Gastroesophageal sphincter (tissue), 4 donors: ENCODE measurements at places on chromosomes 12 and 14.

- ATAC-seq, result no peak
Measured at GRCh38 chr14:30906752-30907658, 32.6 kb downstream of the COCH start.

DNA sequence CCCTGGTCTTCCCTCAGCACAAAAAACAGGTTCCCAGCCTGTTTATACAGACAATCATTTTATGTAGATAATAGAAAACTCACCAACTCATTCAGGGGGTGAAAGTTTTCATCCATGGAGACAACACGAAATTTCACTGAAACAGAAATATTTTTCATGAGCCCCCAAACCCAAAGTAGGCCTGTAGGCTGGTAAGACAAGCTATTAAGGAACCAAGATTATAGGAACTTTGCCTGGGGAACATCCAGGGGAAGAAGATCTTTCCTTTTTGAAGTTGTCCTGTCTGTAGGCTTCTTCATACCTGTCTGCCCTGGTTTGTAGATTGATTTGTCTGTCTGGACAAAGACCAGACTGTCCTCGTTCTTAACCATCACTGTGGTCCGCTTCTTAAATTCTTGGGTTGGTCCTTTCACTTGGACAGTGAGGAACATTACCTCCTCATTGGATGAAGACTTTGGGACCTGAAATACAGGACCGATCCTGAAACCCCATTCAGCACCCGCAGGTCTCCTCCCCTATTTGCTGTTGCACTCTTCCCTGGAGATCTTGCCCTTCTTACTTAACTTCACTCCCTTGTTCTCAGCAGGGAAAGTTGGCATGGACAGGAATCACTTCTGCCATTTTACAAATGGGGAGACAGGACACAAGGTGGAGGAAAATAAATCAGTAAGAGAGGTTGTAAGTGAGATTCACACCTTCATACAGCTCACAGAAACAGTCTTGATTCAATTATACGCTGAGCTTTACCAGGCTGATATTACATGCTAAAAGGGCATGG is 3.5 kb downstream of the A2M start:
- no peak for ATAC-seq

DNA sequence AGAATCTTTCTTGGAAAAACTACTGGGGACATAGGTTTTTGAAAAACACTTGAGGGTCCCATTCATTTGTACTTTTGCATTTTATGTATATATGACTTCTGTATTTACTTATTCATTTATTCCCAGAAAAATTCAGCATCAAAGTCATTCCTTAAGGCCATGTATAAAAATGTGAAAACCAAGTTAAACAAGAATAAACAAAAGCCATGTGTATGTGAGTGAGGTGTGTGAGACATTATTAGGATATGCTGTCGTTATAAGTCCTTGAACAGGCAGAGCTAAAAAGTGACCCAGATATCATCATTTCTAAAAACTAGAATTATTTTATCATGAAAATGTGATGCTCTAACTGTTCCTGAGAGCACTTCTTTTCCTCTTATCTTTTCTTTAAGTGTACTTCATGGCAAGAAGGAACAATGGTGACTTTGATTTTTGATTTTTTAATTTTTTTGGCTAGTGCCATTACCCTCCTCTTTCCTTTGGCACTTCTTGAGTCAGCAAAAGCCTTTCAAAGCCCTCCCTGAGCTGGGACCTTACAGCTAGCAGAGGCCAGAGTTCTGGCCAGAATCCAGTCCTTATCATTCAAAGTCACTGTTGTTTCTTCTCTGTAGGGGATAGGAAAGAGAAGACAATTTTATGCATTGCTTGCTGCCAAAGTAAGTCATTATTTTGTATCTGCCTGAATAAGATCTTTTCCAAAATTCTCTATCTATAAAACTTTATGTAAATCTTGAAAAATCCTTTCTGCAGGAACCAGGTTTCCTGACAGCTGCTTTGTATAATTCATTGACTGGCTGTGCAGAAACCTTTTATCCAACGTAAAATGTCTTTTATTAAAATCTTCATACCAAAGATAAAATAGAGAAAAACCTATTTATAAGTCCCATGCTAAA is 419.7 kb upstream of the PRICKLE1 start:
- ATAC-seq, result no peak

GRCh38 chr12:45400991-45401390 is 185.1 kb downstream of the ANO6 start:
- no peak for ATAC-seq

DNA sequence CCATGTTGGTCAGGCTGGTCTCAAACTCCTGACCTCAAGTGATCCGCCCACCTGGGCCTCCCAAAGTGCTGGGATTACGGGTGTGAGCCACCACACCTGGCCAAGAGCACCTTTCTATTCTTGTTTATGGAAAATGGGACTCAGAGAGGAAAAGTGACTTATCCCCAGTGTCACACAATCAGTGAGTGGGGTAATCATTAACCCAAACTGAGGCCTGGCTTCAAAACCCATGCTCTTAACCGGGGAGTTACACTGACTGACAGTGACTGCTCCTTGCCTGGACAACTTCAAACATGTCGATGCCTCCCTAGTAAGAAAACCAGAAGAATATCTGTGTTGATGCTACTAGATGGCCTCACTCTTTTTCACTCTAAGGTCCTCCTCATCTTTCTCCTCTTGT is 7.3 kb downstream of the CLEC7A start:
- ATAC-seq, result no peak

GRCh38 chr12:70243510-70244371 is 508 bp downstream of the CNOT2 start:
- peak; percentile 88 for ATAC-seq

GRCh38 chr12:22539055-22539454 is 5.3 kb downstream of the C2CD5 start:
- no peak for ATAC-seq

DNA sequence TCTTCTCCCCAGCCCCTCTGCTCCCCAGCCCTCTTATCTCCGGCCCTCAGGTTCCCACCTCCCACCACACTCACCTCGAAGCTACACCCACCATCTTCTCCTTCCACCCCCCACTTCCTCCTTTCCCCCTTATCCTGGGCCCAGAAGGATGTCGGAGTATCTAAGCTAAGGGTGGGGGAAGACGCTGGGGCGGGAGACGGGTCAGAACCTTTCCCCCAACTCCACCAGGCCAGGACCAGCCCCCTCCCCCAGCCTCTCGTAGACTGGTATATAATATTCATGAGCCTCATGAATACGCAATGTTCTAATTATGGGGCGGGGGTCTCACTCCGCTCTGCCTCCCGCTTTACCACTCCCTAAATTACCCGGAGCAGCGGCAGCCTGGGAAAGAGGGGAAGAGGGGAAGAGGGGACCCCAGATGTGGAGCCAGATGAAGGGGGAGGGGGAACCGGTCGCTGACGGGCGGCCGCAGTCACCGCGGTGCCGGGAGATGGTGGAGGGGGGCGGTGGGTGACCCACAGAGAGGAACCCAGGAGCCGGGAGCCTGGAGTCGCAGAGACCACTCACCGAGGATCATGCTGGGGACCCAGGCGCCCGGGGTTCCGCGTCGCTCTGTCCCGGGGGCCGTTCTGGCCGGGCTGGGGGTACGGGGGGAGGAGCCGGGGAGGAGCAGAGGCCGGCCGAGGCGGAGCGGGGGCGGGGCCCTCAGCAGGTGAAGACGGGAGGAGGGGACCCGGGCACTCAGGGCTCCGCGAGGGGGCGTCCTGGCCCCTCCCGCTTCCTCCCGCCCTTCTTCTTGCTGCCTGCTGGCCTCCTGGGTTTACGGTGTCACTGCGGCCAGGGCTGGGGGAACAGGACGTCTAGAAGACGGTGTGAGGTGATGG is 6.4 kb upstream of the ZNF385A start:
- peak; percentile 8 for ATAC-seq

GRCh38 chr14:50312734-50313054 is 570 bp downstream of the DMAC2L start:
- ATAC-seq, result no peak

DNA sequence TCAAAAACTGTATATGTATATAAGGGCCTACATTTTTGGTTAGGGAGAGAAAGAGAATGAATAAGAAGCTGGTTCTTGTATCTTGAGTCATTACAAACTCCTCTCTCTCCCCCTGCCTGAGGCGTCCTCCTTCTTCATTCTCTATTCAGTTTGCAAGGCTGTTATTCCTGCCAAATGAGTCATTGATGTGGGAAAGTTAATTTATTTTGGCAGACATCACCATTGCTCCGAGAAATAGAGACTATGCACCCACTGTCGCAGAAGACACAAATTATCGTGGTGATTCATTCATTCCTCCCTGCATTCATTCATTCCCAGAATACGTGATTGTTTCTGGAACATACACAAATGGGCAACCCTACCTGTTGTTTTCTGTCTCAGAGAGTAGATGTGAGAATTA is 112.5 kb upstream of the MED13L start:
- ATAC-seq, result peak; percentile 47

- ATAC-seq, result no peak
Measured at GRCh38 chr14:68574906-68575305, 218.0 kb downstream of the ZFP36L1 start.

- no peak for ATAC-seq
Measured at GRCh38 chr12:46839232-46839631, 13.4 kb upstream of the SLC38A4 start.

GRCh38 chr12:94507455-94507854 is 47.8 kb upstream of the CEP83 start:
- no peak for ATAC-seq

DNA sequence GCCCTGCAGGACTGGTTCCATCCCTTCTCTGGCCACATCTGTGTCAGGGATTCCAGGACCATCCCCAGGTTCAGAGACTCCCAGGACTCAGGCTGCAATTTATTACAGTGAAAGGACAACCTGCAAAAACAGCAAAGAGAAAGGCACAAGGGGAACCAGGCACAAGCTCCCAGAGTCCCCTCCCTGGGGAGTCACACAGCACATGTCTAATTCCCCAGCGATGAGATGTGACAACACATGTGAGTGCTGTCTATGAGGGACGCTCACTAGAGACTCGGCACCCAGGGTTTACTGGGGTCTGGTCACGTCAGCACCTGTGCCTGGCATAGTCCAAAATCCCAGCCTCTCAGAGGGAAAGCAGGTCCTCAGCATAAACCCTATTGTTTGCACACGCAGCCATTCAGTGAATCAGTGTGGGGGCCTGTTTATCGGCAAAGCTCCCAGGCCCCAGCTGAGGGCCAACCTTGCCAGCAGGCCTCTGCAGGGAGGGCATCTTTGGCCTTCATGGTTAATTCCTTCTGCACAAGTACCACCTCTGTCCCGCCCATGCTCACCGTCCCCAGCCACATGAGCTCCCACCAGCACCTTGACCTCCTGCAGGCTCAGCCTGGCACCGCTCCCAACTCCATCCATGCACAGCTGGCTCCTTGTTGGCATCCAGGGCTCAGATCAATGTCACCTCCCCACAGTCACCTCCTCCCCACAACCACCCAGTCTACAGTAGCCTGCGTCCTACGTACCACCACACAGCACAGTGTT is 198.9 kb upstream of the SFSWAP start:
- no peak for ATAC-seq

GRCh38 chr12:22670762-22671161 is 45.8 kb downstream of the ETNK1 start:
- ATAC-seq, result no peak

GRCh38 chr14:65940056-65940735 is 527.7 kb downstream of the FUT8 start:
- ATAC-seq, result no peak

DNA sequence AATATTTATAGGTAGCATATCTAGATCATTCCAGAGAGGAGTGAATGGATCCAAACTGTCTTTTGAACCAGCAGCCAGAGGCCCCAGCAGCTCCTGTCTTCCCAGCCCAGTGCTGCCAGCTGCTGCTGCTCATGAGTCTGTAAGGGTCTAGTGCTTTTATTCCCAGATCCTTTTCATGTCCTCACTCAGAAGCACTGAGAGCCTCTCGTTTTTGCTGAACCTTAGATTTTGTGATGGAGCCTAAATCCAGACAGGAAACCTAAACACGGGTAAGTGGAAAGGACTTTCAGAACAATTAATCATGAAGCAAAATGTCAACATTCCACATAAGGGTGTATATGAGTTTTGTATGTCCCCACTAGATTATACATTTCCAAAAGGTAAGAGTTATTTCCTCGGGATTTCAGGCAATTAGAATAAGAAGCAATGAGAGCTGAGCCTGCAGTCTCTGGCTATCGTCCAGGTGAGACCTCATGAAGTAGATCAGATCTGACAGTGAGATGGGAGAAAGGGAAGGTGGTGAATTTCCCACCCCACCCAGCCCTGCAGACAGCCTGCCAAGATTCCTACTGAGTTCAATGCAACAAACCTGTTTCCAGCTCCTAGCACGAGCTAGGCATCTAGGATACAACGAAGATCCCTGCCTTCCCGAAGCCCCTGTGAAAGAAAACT is 84.4 kb downstream of the NINJ2 start:
- no peak for ATAC-seq

- no peak for ATAC-seq
Measured at GRCh38 chr14:51445001-51445390, 204.9 kb downstream of the TMX1 start.

GRCh38 chr14:105148604-105149145 is 19.9 kb downstream of the JAG2 start:
- no peak for ATAC-seq

- ATAC-seq, result no peak
Measured at GRCh38 chr12:108021949-108022522, 107.1 kb upstream of the WSCD2 start.

DNA sequence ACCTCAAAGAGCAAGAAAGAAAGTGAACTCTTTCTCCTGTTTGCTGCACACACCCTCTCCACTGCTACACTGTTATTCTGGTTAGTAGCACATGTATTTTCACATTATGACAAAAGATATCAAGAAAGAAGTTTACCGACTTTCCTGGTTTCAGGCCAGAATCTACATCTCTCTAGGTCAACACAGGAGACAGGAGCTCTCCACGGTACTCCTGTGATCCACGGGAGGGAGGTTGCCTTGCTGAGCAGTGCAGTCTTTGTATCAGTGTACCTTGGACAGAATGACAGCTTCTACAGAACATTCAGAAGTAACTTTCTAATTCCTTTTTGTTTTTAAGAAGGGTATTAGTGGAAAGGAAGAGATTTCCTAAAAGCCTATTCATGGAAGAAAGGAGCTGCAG is 805.6 kb downstream of the NRXN3 start:
- no peak for ATAC-seq

GRCh38 chr14:52922656-52923055 is 28.2 kb downstream of the FERMT2 start:
- no peak for ATAC-seq

GRCh38 chr12:50338920-50339645 is 55.8 kb upstream of the LIMA1 start:
- no peak for ATAC-seq
